ENCODE measurements at places on chromosomes 1 and 21. TPM values are rescaled to one million over a fixed set of nuclear protein-coding genes. Genes with fewer than 3 reads are reported as not detected.
A peak's percentile ranks its signal among the peaks of the same experiment; 100 is the strongest.

- peaks cover 6% of the 10 kb centered on the region for H3K36me3 ChIP-seq
- no peak overlapping the region for H3K27ac ChIP-seq
- H3K4me3 ChIP-seq: no peak overlapping the region
- no peak for DNase-seq
- H3K4me1 ChIP-seq: no peaks in the 10 kb centered on the region
Measured at GRCh38 chr1:169835647-169836046, 40.9 kb upstream of the METTL18 start.

GRCh38 chr1:32023351-32023750 lies 9.7 kb downstream of the KHDRBS1 start:
- H3K4me3 ChIP-seq: no peak overlapping the region
- peak overlapping the region; percentile 45 for H3K27ac ChIP-seq
- DNase-seq: peak; percentile 62
- no peaks in the 10 kb centered on the region for H3K4me1 ChIP-seq

Gene LYPLAL1
- polyA plus RNA-seq: 109 TPM

Gene CFH
- not detected for polyA plus RNA-seq

DNA sequence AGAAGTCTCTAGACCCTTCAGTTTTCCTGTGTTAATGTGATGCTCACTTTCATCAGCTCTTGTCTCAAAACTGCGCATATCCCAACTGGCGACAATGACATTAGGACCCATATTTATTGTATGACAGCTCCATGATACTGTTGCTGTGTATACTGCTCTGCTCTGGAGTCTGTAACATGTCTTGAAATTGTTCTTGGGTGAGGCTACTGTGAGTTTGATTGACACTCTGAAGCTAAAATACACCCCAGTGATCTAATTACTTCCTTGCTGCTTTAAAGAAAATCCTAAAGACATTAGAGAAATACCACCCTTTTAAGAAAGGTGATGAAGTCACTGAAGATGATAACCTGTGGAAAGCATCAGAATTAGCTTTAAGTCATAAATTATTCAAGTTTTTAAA lies 1046.2 kb downstream of the KCNT2 start:
- no peaks in the 10 kb centered on the region for H3K4me1 ChIP-seq
- no peak overlapping the region for H3K4me3 ChIP-seq
- no peak for DNase-seq
- no peaks in the 10 kb centered on the region for H3K27me3 ChIP-seq
- no peak overlapping the region for H3K27ac ChIP-seq

Data from cardiac muscle cell (in vitro differentiated cells and primary cell).